GOT3 (cell line): ENCODE measurements at places on chromosomes 2 and 18.

GRCh38 chr2:104914509-104914908, 60.6 kb downstream of the POU3F3 start:
- DNase-seq: no peak

DNA sequence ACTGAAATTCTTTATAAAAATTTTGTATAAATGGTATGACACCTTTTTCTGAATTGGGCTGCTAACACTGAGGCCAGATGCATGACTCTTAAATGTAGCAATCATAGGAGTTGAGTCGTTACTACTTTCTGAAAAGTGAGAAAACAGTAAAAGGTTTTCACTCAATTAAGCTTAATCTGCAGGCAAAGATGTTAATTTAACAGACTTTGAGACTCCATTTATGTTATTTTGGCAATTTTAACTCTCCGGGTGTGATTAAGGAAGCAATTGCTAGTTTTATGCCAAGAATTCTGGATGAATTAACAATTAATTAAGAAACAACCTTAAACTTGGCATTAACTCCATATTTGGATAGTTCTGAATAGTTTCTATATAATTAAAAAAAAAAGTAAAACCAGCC, 104.3 kb downstream of the AGPS start:
- DNase-seq: no peak

- DNase-seq: no peak
These were observed 27.5 kb upstream of the SUCLG1 start for GRCh38 chr2:84486441-84487115.

- no peak for DNase-seq
These were observed 88.8 kb downstream of the EPAS1 start for GRCh38 chr2:46385786-46386577.

GRCh38 chr2:143893371-143893770, 626.5 kb downstream of the ZEB2 start:
- DNase-seq: no peak

- DNase-seq: no peak
These were observed 159.5 kb upstream of the ZNF516 start for GRCh38 chr18:76654577-76654976.

GRCh38 chr2:108287169-108287568, 1.5 kb upstream of the SULT1C2 start:
- no peak for DNase-seq

DNA sequence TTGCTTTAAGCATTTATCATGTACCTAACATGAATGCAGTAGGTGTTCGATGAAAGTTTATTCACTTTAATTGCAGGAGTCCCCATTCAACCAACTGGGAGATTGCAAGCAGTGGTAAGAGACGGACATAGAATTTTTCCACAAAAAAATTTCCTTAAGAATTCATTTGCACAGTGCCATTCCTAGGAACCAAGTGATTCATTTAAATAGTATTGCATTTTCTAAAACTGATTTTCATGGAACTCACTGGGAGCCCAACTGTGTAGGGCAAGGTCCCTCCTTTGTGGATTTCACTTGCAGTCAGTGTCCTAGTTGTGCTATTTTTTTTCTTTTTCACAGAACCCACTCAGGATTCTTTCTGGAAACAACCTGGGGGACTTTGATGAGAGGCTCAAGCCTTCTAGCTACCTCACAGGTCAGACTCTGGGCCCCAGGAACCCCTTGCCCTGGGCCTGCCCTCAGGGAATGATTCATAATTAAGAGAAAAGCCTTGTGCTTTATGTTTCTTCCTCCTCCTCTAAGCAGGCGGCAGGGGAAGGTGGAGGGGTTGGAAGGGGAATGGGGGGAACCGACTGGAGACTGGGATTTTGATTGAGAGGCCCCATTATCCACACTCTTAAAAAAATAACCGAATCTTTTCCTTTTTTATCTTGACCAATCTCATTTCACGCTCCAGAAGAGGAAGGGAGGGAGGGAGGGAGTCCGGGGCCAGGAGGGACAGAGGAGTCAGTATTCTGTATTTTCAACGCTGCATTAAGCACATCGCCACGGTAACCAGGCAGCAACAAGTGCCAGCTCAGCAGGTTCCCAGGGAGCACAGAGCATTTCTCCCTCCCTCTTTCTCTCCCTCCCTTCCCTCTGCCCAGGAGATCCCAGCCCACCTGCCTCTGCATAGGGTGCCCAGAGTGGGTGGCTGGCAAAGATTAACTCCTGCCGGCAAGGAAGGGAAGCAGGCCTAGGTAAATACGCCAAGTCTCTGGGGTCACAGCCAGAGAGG, 51.8 kb downstream of the PSD4 start:
- DNase-seq: no peak

- no peak for DNase-seq
These were observed 299.9 kb upstream of the SALL3 start for GRCh38 chr18:78679613-78680260.

GRCh38 chr18:34729740-34730355, 19.8 kb downstream of the DTNA start:
- DNase-seq: no peak

GRCh38 chr18:12154361-12154760, 60.7 kb downstream of the ANKRD62 start:
- no peak for DNase-seq
